ENCODE measurements at places on chromosomes 4 and X.

DNA sequence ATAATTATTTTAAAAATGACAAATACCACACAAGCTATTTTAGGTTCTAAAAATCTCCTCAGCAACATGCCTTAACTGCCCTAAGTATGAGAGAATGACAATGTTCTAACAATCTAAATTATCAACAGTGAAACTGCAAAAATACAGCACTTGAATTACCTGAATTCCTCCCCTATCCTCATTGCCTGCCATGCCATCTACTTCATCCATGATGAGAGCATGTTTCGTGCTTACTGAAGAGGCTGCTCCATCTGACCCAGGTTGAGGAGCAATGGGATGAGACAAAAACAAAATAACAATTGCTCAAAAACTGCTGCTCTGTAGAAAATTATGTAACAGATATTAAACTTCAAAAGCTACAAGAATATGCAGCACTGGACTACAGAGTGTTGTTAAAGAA, 63.3 kb downstream of the RFC1 start:
- DNase-seq = no peak

DNA sequence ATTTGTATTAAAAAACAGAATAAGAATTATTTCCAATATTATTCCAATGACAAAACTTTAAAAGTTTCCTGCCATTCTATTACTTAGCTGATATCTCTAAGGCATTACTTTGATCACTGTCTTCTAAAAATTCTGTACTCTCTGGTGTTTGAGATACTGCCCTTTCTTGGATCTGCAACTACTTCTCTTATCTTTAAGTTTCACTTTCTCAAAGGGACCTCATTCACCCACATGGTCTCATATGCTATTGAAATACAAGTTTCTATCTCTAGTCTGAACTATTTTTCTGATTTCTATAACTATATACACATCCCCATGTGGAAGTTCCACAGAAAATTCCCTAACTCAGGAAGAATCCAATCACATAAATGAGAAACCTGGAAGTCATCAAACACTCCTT, 22.2 kb downstream of the TMPRSS11E start:
- DNase-seq = no peak

- no peak for DNase-seq
Observed at GRCh38 chrX:87105131-87105530, 412.5 kb upstream of the KLHL4 start.

DNA sequence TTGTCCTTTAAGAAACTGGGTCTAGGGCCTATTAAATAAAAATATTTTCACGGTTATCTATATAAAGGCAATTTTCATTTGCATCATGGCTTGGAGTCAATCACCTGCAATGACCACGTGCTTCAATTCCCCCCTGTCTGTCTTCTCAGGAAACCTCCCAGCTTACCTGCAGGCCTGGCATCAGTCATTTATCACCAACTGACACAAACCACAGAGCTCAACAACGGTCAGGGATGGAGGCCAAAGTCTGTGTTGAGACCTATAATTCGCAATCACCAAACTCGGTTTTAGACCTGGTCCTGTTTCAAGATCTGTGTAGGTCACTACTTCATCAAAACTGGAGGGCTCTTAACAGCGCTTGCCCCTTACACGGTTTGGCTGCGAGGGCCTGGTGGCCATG, 1.9 kb downstream of the SLC9A7 start:
- no peak for DNase-seq

GRCh38 chr4:86947501-86948120, 12.8 kb downstream of the AFF1 start:
- DNase-seq = no peak

DNA sequence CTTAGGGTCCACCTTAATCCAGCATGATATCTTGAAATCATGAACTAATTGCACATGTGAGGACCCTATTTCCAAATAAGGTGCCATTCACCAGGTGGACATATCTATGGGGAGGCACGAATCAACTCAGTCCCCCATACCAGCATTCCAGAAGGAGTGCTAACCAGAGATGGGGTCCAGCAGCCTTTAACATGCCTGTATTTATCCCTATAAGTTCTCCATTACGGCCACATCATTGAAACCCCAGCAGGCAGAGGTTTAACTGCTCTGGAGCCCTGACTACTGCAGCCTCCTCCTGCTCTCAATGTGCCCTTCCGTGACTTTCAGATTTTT, 3.2 kb upstream of the ASMTL start:
- no peak for DNase-seq

DNA sequence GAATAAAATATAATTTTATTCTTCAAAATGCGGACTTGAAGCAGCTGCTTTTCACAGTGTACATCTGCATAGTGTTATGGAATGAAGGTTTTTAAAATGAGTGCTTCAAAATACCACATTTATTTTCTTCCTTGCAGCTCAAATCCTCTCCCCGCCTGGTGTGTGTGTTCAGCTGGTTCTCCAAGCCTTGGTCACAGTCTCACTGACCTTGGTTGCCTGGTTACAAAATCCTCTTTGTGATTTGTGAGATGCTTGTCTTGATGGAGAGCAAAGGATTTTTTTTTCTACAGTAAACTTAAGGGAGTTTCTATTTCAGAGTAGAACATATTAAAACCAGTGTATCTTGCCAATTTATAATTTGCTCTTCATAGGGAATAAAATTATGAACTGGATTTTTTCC, 139.2 kb downstream of the PCDH18 start:
- DNase-seq = no peak

- DNase-seq = no peak
Observed at GRCh38 chrX:111671668-111672067, 9.3 kb upstream of the ALG13 start.

DNA sequence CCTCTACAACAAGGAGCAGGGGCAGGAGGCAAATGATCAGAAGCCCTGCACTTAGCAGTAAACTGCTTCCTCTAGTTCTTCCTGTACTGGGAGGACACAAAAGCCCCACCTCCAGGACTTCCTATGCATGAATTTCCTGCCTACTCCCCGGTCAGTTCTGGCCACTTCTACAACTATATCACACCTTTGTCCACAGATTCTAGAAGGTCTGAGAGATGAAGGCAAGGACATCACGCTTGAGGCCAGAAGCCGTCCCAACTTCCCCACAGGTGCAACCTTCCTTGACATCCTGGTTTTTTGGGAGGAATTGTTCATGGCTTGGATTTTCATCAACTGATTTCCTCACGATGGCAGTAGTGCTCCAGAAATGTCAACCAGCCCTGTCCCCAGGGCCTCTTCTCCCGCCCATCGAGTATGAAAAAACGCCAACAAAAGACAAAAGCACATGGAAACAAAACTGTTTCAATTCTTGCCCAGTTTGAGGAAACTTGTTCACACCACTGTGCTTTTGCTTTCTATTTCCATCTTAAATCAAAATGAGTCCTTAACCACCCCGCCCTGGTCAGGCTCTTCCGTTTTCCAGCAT, 206.5 kb upstream of the STK26 start:
- DNase-seq = no peak

DNA sequence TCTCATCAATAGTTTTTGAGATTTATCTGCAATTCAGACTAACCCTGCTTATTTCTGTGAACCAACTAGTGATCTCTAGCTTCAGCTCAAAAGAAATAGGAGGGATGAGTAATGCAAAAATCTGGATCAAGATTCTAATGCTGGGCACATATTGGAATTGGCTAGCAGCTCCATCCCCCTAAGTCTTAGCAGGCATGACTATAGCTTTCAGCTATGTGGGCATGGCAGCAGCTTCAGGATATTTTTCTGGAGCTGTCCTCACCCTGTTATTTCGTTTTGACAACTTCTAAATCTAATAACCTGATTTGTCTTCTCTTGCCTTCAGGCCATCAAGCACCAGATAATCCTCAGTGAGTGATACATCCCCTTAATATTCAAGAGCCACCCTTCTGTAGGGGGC, 50.8 kb upstream of the GNPDA2 start:
- DNase-seq = no peak

DNA sequence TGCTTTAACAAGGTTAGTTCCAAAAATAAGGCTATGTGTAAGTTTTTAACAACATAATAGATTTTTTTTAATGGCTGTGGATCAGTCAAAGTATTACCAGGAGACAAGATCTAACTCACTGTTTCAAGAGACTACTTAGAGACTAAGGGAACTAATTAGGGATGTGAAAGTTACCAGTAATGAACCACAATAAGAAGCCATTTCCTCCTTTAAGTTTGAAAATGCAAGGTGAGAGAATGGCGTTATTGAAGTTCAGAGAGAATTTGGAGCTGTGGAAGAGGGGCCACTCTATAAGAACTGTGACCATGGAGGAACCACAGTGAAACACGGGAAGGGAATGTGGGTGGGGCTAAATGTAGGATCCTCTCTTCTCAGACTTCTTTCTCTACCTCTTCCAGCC, 624.2 kb downstream of the GLUD2 start:
- no peak for DNase-seq

GRCh38 chr4:24637173-24637572, 52.8 kb upstream of the DHX15 start:
- no peak for DNase-seq

GRCh38 chr4:88158489-88159228, at the start of gene ABCG2:
Gene ABCG2 (minus strand): TSS chr4:88158639. CDS start chr4:88139995, 18,644 bp downstream.
- peak; percentile 43 for DNase-seq

DNA sequence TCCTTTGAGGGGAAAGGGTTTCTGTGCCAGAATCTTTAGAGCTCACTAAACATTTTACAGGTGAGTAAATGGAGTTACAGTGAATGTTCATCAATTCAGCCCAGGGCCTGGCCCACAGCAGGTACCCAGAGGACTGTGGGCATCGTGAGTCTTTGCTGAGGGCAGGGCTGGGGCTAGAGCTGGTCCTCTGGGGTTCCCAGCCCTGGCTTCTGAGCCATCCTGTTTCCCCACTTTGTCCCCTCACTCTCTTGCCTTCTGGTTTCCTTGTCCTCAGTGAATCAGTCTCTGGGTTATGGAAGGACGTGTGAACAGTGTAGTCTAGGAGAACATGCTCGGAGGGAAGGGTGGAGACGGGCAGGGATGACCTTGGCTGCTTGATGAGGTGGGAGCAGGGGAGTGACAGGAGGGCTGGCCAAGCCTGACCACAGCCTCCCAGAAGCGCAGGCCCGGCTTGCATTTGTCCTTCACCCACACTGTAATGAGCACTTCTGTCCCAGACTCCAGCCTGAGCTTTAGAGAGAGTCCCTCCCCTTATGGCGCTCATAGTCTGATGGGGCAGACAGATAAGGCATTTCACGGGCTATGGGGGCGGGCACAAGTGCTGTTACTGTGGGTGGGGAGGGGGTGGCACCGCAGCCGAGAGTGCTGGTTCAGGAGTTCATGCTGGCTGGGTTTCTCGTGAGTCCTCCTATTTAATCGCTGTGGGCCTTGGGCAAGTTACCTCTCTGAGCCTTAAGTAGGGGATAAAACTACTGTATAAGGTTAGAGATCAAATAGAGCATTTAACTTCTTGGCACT, 17.3 kb downstream of the TBC1D14 start:
- peak; percentile 61 for DNase-seq

DNA sequence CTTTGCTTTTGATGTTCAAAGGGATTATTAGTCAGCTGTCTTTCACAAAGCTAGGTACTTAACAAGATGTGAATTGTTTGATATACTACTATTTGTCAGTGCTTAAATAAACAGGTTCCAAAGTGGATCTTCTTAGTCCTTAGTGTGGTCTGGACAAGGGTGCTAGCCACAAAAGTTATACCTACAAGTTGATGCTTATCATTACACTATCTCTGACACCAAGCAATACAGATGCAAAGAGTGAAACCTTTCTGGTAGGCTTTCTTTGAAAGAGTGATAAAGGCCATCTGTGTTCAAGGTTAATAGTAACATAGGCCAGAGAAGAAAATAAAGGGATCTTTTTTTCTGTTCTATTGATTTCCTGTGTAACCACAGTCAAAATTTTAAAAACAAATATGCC, 12.2 kb upstream of the RBPJ start:
- DNase-seq = no peak

- DNase-seq = no peak
Observed at GRCh38 chrX:71534773-71535544, 2.1 kb downstream of the OGT start.

DNA sequence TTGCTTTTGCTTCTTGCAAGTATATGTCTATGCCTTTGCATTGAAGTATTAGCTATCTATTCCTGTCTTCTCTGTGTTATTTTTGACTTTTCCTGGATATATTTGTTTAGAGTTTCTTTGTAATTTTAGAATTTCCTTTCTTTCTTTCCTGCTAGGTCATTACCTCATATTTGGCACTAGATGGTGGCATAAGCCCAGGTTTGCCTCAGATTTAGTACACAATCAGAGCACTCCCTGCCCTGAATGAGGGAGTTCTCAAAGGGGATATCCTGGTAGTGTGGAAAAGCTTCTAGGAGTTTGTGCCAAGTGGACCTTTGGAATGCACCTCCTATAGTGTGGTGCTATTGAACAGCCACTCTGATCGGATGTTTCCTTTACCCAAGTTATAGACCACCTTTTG, 181.6 kb downstream of the UGT8 start:
- no peak for DNase-seq

- no peak for DNase-seq
Observed at GRCh38 chr4:137238456-137239162, 293.7 kb downstream of the PCDH18 start.

DNA sequence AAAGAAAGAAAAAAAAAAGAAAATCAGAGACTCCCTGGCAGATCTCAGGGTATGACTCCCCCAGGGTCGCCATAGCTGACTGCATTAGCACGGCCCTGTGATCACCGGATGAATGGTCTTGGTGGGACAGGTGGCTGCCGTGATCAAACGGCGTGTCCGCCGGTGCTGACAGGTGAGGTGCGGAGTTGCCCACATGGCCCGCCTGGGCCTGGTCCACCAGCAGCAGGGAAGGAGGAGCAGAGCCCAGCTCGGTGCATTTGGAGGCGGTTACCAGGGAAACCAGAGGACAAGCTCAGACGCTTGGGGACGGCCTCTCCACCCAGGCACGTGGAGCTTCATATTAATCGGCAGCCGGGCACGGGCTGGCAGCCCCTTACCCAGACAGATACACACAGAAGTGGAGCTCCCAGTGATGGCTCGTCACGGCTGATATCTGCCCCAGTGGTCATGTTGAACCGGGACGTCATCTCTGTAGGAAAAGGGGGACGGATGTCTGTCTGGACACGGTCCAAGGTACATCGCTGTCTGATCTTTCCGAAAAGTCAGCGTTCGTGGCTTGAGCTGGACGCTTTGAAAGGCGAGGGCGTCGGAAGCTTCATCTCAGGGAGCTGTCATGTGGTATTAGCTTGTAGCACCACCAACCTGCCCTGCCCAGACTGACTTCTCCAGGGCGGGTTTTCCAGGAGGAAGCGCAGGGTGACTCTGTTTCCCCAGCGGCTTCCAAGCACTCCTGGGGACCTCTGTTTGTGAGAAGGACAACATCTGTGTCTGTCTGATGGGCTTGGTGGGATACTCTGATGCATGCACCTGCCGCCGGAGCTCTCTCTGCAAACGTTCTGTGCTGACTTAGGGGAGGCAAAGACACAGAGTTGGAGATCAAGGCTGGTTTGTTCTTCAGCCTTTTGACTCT, 180.7 kb downstream of the CRLF2 start:
- DNase-seq = no peak

DNA sequence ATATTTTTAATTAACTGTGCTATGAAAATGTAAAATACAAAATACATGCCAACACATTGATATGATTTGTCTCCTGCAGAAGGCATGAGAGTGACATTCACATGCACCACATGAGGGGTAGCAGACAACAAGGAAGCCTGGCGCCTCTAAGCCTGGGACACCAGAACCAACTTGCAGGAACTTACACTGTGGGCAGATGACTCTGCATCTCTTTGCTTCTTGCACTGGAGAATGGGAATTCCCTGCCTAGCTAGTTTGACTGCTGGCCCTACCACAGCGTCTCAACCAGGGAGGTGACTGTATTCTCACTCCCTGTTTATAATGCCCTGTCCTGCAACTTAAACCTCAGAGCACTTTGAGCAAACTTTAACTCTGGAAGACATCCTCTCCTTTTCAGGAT, 40.5 kb downstream of the PAGE2 start:
- no peak for DNase-seq

GRCh38 chr4:1031956-1032795, 20.8 kb downstream of the FGFRL1 start:
- no peak for DNase-seq
